ENCODE measurements at places on chromosomes 7 and 10. TPM values are rescaled to one million over a fixed set of nuclear protein-coding genes. Genes with fewer than 3 reads are reported as not detected.

AEBP1 gene
- total RNA-seq: 69.3 TPM

KEL gene
- not detected for total RNA-seq

OR13A1 gene
- not detected for total RNA-seq

SPDYE9 gene
- total RNA-seq: not detected

GBX1 gene
- not detected for total RNA-seq

HABP2 gene
- not detected for total RNA-seq

SLC26A4 gene
- total RNA-seq: 0.18 TPM

RAPGEF5 gene
- 2.4 TPM for total RNA-seq

- no peak for DNase-seq
These were observed 113.3 kb upstream of the PRPS1L1 start for GRCh38 chr7:18140943-18141342.

- DNase-seq: no peak
These were observed 500.8 kb downstream of the PLXNA4 start for GRCh38 chr7:132075515-132075914.

GRCh38 chr7:79400222-79400621, 53.2 kb downstream of the MAGI2 start:
- no peak for DNase-seq

- no peak for DNase-seq
These were observed 626 bp downstream of the ZNF804B start for GRCh38 chr7:88760136-88760515.

DNA sequence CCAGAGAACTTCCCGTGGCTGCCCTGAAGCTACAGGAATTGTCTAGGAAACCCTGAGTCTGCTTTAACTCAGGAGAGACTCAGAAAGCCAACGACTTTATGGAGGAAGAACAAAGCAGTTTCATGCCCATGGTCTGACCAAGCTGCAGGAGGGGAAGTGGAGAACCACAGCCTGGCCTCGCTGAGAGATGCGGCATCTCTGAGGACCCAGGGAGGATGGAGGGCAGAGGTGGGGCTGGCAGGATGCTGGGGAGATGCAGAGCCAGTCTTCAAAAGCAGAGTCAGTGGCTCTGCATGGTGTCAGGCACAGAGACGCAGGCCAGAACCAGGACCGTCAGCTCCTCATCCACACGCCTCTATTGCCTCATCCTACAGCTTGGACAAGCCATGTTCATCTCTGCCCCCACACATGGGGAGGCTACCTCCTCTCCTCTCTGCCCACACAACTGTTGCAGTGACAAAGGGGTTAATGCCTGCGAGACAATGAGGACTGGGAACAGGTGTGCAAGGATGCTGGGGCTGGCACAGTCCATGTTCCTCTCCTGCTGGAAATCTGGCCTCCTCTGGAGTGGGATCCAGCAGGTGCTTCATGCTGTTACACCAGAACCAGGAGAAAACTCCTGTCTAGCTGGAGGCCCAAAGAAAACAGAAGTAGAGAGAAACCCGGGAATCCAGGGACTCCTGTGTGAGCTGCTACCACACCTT, 267.0 kb downstream of the PLXNA4 start:
- DNase-seq: no peak

DNA sequence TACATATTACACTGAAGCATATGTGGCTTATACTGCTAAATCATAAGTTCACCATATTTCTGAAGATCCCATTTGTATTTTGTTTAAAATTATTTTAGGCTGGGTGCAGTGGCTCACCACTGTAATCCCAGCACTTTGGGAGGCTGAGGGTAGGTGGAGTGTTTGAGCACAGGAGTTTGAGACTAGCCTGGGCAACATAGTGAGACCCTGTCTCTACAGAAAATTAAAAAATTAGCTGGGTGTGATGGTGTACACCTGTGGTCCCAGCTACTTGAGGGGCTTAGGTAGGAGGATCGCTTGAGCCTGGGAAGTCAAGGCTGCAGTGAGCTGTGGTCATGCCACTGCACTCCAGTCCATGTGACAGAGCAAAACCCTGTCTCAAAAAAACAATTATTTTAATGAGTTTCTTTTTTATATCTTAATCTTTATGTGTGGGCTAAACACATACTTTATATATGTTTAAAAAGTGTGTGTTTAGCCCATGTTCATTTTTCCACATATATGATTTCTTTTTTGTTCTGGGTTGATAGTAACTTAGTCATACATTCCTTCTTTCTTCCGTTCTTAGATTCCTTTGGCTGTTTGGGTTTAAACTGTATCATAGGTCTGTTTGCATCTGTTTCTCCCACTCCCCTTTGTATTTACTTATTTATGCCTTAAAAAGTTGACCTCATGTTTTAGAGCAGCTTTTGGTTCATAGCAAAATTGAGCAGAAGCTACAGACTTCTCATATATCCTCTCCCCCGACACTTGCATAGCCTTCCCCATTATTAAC, 33.5 kb downstream of the RSBN1L start:
- no peak for DNase-seq

GRCh38 chr10:6170638-6171037, 32.1 kb upstream of the PFKFB3 start:
- no peak for DNase-seq

DNA sequence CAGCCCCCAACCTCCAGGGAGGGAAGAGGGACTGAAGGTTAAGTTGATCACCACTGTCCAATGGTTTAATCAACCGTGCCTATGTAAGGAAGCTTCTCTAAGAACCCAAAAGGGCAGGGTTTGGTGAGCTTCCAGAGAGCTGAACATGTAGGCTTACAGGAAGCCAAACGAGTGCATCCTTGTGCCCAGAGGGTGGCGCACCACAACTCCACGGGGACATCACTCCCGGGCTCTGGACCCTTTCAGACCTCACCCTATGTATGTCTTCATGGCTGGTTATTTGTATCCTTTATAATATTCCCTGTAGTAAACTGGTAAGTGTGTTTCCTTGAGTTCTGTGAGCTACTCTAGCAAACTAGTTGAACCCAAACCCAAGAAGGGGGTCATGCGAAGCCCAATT, 11.5 kb upstream of the NFKB2 start:
- no peak for DNase-seq

DNA sequence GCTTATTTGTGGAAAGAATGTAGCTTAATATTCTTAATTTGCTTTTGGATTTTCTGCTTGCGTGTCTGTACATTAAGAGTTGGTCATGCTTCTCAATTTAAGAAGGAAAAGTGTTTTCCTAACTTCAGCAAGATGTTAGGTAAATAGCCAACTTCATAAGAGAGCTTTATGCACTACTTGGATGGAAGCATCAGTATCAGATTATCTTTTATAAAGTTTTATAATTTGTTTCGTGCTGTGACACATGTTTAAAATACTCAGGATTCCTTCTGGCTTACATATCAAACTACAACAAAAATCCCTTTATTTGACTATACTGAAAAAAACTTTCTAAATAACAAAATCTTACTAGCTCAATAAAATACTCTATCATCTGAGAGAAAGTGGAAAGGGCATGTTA, 34.8 kb upstream of the AGR2 start:
- DNase-seq: no peak

DNA sequence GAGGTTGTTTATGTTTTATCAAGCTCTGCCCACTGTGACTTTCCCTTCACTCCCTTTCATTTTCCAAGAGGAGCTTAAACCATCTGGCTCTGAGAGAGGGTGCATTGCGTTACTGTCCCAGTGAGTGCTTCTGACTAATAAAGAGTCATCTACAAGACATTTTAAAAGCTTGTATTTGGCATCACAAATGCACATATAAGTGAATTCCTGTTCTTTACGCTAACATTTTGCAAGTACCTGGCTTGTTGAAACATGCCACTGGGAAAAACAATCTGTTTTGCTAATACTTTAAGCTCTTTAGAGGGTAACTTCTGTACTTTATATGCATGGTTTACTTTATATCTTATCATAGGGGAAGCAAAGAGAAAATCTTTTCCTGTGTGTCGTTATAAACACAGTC, 534.6 kb upstream of the POM121L12 start:
- DNase-seq: no peak

DNA sequence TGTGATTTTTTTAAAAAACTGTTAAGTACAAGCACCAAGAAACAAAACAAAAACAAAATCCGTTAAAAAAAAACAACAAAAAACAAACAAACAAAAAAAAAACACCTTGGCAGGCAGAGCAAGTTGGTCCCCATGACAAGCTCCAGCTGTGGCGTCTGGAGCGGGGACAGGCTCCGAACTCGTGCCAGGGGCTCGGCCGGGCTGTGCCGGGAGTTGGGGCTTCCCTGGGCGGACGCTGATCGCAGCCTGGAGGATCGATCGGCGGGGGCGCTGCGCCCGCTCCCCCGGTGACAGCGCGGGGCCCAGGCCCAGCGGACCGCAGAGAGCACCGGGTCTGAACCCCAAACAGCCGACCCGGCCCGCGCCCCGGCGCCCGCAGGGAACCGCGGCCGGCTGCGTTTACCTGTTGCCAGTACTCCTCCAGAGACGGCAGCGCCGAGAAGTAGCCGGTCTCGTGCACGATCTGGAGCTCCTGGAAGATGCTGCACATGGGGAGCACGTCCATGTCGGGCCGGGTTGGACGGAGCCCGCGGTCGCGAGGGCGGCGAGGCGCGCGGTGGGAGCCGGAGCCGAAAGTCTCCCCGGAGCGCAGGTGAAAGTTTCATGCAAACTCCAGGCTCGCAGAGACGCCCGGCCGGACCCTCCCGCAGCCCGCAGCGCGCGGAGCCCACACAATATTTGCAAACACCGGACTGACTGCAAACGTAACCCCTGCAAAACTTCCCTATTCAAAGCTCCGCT, at the start of gene KLF6:
KLF6 (minus strand) TSS at position 700 of the 741 bp plus-strand sequence; CDS start at position 505, 195 bp downstream.
- no peak for DNase-seq

GRCh38 chr10:14579405-14579804, 195.3 kb downstream of the FAM107B start:
- no peak for DNase-seq

GRCh38 chr7:155168597-155169480, 98.7 kb downstream of the HTR5A start:
- DNase-seq: no peak

DNA sequence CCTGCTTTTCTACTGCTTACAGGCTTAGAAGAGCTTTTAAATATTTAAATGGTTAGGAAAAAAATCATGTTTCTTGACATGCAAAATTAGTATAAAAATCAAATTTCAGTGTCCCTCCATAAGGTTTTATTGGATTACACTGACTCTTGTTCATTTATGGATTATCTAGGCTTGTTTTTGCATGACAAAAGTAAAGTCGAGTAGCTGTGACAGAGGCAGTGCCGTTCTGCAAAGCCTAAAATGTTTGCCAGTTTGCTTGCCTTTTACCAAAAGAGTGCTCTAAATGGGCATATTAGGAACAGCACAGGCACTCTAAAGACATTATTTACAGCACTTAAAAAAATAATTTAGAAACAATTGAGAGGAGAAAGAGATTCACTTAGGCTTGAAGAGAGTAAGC, 139.6 kb downstream of the TSPAN12 start:
- no peak for DNase-seq

DNA sequence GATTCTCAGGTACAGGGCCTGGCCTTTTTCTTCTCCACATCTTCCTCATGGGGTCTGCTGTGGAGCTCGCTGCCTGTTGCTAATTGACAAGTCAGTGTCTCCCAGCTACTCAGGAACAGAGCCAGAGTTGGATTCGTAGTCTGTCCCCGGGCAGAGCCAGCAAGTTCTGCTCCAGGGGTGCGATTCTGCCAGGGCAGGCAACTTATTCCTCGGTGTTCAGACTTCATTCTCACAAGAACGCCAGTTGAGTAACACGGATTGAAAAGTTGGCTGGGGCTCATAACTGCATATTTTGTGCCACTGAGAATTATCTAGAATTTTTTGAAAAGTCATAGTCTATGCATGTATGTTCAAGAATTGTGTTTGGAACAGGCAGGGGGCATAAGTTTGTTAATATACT, 336.7 kb upstream of the NPVF start:
- no peak for DNase-seq

GRCh38 chr7:70953796-70954195, 178.1 kb upstream of the GALNT17 start:
- DNase-seq: no peak

DNA sequence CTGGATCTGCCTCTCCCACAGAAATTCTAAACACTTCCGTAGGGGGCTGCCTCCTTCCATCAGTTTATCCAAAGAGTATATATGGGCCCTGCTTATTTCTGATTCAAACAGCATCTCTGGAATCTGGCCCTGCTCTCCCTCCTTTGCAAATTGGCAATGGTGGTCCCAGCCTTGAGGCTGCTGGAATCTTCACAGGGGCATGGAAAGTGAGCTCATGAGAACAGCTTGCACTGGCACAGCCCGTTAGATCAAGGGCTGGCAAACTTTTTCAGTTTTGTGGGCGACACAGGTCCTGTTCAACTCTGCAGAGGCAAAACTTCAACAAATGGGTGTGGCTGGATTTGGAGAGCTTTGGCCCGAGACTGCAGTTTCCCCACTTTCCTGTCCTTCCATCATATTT, 526.9 kb downstream of the KCNMA1 start:
- DNase-seq: no peak

GRCh38 chr7:103989200-103989784, at the start of gene RELN:
RELN (minus strand) TSS chr7:103989658; CDS start chr7:103989356, 302 bp downstream.
- DNase-seq: no peak

DNA sequence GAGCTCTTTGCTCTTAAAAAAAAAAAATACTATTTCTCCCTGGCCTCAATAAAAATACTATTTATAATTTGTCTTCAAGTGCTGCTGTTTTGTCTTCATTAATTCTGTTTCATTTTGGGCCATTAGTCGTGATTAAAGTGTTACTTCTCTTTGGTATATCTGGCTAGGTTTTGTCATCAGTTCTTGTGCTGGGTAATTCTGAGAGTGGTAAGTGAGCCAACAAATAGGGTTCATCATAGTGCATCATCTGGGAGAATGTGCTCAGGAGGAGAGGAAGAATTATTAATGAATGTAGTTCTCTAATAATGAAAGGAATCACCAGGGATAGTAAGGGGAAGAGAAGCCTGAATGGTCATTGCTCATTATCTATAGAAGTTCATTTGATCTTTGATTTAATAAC, 70.0 kb downstream of the LCOR start:
- DNase-seq: no peak

DNA sequence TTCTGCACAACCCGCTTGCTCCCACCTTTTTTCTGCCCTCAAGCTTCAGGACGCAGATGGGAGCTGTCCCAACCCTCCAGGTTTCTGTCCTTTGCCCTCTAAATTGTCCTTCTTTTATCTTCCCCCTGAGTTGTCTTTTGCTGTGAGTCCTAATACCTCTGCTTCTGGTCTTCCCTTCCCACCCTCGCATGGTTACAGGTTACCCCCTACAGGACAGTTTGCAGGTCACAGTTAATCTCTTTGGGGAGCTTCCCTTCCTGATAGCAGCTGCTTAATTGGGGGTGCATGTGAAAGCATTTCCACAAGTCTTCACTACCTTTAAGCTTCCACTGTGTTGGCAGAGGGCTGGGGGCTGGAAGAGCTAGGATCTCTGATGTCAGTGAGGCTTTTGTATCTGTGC, 121.5 kb upstream of the CXCL12 start:
- DNase-seq: no peak

GRCh38 chr7:43039346-43039745, 73.1 kb upstream of the HECW1 start:
- peak; percentile 24 for DNase-seq

DNA sequence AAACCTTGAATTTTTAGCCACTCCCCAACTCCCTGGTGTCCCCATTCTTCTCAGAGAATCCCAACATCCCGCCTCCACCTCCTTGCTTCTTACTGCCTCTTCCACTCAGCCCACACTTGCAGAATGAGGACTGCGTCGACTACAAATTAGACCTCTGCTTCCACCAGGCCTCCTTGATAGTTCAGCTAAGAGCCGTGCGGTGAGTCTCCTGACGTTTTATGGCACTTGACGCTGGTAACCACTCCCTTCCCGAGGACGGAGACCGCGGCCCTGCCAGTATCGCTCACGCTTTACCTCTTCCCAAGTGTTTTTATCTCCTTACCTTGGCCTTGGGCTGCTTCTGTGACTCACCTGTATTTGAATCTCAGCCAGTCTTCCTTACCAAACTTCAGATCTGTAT, 31.1 kb downstream of the RBM17 start:
- no peak for DNase-seq
